ENCODE measurements at places on chromosomes 3 and 15.

- DNase-seq = no peak
These were observed 5.7 kb downstream of the STIMATE start for GRCh38 chr3:52891615-52892081.

GRCh38 chr3:46626039-46626438 lies 13.7 kb downstream of the FAM240A start:
- DNase-seq = no peak

GRCh38 chr3:66406163-66406562 lies 94.7 kb downstream of the LRIG1 start:
- DNase-seq = no peak

DNA sequence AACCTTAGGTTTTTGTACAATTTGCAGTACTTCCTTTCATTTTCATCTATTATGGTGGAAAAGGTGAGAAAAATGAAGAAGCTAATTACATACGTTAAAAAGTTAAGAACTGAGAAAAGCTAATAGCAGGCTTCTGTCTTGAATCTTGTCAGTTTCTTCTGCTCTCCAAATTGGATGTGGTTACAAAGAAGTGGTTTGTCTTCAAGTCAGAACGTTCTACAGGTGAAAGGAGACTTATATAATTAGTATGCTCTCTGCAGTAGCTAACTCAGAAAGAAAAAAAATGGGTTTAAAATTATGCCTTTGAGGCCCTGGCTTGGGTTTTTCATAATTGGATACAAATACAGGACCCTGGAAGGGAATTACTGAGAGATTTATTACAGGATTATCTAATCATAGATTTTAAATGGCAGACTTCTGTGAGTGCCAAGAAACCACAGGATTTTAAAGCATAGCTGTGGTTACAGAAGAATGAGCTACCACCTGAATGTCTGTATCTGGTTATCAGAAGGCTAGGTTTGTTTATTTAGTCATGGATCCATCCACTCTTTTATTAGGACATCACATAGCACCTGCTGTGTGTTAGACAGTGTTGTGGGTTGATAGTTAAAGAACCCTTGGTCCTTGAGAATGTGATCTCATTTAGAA lies 528.1 kb upstream of the MCTP2 start:
- no peak for DNase-seq

DNA sequence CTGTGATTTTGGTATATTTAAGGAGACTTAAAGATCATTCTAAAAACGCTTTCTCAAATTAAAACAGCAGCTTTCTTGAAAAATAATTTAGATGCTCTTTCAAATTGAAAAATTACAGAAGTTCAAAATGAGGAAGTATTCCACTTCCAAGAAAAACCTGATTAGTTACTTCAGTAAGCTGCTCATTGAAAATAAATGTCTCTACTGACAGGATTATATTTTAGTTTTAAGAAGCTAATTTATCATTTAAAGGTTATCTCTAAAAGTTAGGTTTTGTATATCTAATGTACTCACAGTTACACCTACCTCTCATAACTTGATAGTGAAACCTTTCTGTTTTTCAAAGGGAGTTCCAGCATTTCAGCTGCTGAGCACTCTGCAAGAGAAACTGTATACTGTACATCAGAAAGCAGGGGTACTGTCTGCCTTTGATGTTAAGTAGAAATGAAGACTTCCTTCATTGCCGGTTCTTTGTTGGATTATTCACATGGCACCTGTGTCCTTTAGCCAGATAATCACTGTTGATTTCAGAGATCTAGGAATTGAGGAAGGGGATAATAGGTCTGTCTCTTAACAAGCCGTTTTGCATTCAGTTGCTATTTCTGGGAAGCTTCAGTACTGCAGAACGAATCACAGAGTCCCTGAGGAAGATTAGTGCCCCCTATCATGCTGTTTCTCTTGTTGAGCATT lies 161.6 kb downstream of the TCF12 start:
- DNase-seq = no peak

DNA sequence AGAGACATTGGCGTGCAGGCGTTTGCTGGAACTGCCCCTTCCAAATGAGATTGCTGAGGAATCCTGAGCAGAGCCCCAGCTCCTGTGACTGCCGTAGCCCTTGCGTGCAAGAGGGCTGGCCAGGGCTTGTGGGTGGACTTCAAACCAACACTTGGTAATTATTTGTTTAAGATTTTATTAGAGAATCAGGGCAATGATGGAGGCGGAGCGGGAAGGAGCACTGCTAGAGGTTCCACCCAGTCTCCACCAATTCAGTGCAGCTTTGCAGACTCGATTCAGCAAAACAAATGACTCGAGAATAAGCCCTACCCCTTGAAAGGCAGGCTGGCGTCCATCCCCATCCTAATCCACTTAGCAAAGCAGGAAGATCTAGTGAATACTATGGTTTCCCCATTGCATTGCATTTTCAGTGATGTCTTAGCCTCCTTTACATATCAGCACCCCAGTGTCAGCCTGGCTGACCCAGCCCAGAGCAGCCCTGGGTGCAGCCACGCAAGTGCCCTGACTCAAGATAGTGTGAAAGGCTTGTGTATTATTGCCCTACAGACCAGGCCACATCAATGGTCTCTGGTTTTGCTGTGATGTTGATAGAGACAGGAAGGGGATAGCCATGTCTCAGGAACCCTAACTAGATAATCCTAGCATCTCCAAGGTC lies 26.0 kb downstream of the GLDN start:
- DNase-seq = no peak

- DNase-seq = peak; percentile 29
These were observed 81.6 kb downstream of the OCA2 start for GRCh38 chr15:28017423-28017924.

DNA sequence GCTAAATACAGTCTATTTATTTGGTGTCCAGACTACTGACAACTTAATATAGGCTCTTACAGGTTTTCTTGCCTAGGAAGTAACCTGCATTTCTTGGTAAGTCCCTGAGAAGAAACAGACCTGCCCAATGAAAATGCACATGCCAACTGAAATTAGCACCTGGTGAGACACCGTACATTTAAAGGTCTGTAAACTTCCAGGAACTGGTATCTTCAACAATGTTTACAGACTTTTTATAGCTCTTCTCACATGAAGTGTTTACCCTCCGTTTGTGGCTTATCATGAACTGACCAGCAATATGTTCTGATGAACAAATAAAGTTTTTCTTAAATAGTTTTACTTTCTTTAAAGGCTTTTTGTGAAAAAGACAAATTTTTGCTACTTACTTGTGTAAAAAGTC lies 93.3 kb downstream of the PCCB start:
- no peak for DNase-seq

- no peak for DNase-seq
These were observed 765.9 kb downstream of the NR2F2 start for GRCh38 chr15:97096303-97096835.

GRCh38 chr15:68511073-68511991 lies 67.5 kb upstream of the CORO2B start:
- DNase-seq = no peak

GRCh38 chr15:31776039-31776438 lies 254.3 kb upstream of the CHRNA7 start:
- no peak for DNase-seq

- no peak for DNase-seq
These were observed 512.3 kb upstream of the MDFIC2 start for GRCh38 chr3:70824773-70825172.

DNA sequence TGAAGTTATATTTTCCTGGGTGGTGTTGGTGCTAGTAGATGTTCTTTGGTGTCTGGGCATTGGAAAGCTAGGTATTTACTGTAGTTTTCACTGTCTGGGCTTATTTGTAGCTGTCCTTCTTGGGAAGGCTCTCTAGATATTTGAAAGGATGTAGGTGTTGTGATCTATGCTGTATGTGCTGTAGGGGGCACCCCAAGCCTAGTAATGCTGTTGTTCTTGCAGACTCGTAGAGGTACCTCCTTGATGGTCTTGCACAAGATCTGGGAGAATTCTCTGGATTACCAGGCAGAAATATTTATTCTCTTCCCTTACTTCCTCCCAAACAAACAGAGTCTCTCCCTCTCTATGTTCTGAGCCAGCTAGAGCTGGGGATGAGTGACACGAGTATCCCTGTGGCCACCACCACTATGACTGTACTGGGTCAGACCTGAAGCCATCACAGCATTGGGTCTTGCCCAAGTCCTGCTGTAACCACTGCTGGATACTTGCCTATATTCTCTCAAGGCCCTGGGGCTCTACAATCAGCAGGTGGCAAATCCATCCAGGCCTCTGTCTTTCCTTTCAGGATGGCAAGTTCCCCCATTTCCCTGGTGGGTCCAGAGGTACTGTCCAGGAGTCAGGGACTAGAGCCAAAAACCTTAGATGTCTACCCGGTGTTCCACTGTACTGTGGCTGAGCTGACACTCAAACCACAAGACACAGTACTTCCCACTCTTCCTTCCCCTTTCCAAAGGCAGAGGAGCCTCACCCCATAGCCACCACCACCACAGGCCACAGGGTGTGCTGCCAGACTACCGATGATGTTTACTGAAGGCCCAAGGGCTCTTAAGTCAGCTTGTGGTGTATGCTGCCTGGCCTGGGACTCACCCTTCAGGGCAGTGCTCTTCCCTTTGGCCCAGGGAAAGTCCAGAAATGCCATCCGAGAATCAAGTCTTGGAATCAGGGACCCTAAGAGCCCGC lies 195.2 kb upstream of the DPPA4 start:
- peak; percentile 31 for DNase-seq

DNA sequence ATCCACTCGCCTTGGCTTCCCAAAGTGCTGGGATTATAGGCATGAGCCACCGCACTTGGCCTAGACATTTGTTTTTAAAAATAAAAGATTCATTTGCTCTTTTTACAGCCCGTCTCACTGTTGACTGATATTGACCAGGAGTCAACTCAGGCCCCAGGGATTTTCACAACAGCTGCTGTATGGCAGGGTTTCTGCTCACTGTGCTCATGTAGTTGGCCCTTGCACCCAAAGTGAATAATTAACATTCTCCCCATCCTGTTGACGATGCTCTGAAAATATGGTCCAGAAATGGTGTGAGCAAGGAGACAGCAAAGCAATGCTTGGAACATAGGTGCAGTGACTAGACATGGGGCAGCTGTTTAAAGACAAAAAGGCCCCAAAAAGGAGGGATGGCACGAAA lies 2.9 kb upstream of the CCR5 start:
- no peak for DNase-seq

GRCh38 chr3:129974833-129975704 lies 549 bp downstream of the TRH start:
- no peak for DNase-seq

DNA sequence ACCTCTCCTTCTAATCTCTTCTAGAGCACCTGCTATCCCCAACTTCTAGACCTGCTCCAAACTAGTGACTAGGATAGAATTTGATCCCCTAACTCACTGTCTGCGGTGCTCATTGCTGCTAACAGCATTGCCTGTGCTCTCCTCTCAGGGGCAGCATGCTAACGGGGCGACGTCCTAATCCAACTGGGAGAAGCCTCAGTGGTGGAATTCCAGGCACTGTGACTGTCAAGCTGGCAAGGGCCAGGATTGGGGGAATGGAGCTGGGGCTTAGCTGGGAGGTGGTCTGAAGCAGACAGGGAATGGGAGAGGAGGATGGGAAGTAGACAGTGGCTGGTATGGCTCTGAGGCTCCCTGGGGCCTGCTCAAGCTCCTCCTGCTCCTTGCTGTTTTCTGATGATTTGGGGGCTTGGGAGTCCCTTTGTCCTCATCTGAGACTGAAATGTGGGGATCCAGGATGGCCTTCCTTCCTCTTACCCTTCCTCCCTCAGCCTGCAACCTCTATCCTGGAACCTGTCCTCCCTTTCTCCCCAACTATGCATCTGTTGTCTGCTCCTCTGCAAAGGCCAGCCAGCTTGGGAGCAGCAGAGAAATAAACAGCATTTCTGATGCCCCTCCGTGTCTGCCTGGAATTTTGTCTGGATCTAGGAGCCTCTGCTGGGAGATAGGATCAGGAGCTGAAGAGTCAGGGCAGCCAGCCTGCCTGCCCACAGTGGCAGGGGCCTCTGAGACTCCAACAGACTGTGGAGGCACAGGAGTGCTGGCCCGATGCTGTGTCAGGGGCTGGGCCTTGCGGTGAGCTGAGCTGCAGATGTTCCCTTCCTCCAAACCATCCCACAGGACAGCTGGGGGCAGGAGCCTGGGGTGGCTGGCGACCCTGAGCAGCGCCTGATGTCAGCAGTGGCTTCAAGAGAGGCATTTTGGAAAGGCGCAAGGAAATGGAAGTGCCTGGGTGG lies 3.0 kb downstream of the ISLR start:
- DNase-seq = no peak

DNA sequence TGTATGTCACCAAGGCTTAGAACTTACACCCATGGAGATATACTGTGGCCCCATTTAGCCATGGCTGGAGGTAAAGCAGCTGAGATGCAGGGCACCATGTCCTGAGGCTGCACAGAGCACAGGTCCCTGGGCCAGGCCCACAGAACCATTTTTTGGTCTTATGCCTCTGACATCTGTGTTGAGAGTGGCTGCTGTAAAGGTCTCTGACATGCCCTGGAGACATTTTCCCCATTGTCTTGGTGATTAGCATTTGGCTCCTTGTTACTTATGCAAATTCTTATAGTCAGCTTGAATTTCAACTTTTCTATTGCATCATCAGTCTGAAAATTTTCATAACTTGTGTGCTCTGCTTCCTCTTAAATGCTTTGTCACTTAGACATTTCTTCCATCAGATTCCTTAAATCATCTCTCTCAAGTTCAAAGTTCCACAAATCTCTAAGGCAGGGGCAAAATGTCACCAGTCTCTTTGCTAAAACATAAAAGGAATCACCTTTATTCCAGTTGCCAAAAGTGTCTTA lies 701.3 kb downstream of the EPHA3 start:
- no peak for DNase-seq

DNA sequence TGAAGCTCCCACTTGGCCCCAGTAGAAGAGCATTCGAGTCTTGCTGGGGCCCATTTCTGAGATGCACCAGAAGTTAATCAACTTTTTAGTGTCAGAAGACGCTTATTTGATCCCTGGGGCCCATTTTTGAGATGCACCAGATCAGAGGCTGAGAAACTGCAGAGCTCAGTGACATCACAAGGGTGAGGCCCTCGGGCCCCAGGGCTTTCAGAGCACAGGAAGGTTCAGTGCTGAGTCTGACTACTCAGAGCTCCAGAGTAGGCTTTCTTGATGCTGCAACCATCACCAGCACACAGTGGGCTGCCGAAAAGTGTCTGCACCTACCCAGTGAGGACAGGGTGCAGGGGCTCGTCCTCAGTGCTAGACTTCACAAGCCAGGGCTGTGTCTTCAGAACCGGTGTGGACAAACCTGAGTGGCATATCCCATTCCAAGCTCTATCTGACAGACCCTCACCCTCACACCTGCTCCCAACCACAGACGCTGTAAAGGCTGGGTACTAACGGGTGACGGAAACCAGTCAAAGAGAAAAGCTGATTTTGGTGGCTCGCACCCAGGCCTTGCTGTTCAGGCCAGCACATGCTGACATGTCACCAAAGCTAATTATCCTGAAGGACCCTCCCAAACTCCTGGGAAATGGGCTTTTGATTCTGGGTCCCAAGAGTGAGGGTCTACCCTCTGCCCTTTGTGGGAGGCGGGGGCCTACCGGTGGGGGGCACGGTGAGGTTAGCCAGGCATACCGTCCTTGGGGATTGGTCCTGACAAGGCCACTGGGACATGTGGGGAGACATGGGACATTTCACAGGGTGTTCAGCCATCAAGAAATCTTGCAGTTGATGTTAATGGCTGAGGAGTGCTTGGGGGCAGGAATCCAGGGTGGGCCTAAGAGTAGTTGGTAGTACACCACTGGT lies 83.0 kb downstream of the PDCD6IP start:
- no peak for DNase-seq
